GM03348 (cell line): ENCODE measurements at places on chromosomes 11 and 22.
A peak's percentile ranks its signal among the peaks of the same experiment; 100 is the strongest.

GRCh38 chr11:44017443-44018126 is 30.2 kb upstream of the ACCSL start:
- DNase-seq, result peak; percentile 46

GRCh38 chr11:96149743-96150555 is 193.0 kb downstream of the MAML2 start:
- peak; percentile 56 for DNase-seq

DNA sequence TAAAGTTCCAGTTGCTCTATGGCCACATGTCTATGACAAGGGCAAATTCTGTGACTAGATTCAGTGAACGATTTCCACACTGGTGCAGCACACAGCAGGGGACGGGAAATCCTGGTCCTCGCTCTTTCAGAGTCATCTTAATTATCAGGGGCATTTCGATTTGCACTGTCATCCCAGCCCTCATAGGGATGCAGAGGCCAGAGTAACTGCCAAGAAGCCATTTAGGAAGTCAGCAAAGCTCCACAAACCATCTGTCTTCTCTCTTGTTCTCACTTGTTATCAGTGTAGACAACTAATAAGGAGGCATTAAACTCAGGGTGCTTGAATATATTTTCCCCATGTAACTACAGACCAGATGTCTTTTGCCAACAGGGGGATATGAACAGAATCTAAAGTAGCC is 151.7 kb downstream of the STK33 start:
- DNase-seq, result no peak

GRCh38 chr11:5992604-5993251 is 5.9 kb upstream of the OR52L1 start:
- peak; percentile 54 for DNase-seq

DNA sequence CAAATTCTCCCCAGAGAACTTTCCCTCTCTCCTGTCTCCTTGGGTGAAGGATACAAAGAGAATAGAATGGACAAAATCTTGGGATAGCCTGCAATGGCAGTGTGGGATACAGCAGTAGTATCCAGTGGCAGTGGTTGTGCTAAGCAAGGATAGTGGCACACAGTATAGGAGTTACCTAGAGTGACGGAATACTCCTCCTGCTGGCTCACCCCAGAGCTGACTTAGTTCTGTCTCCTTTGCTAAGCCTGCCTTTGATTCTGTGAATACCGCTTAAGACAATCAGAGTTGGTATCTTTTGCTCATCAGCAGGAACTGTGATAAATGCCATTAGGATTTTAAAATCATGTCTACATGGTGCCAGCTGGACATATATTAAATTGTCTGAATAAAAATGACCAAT is 404.3 kb downstream of the JRKL start:
- peak; percentile 6 for DNase-seq

DNA sequence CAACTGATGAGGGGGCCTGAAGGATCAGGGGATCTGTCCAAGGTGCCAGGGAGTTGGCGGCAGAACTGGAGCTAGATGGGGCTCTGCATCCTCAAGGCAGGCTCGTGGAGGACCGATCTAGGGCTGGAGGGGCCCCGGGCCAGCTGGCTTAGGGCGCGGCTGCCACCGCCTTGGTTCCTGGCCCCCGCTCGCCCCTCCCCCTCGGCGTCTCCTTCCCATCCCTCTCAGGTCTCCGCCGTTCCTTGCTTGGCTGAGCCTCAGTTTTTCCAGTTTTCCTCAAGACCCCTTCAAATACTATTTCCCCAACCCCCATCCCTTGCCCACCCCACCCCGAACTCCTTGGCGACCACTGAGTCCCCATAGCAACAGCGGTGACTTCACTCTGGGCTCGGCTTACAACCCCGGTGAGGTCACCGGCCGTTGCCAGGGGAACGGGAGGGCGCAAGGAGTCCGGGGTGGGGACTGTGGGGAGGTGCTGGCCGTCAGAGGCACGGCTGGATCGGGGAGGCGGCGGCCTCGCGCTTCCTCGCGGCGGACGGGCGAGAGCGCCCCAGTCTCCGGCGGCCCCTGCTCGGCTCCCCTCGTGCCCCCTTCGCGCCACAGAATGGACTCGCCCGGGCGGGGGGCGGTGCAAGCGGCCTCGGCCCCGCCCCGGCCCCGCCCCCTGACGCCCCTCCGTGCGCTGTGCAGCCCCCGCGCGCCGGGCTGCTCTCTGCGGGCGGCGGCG is 7.5 kb downstream of the FREY1 start:
- DNase-seq, result peak; percentile 95

DNA sequence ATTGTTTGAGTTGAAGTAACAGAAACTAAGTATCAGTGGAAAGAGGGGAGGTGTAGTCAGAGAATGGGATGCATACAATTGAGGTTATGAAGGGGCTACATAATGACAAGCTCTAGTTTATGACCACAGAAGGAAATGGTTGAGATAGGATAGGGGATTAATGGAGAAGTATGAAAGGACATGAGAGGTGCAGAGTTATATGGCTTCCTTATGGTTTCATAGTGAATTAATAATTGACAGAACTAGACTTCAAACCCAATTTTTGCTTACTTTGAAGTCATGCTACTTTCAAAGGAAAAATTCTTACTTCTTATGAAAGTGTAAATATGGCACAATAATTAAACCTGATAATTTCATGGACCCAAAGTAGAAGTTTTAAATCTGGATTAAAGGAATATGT is 340.3 kb upstream of the LRRC4C start:
- no peak for DNase-seq

GRCh38 chr22:21652547-21653545 is 10.7 kb downstream of the SDF2L1 start:
- DNase-seq, result no peak

- no peak for DNase-seq
These were observed 95.3 kb downstream of the SLC17A6 start for GRCh38 chr11:22433517-22433916.

DNA sequence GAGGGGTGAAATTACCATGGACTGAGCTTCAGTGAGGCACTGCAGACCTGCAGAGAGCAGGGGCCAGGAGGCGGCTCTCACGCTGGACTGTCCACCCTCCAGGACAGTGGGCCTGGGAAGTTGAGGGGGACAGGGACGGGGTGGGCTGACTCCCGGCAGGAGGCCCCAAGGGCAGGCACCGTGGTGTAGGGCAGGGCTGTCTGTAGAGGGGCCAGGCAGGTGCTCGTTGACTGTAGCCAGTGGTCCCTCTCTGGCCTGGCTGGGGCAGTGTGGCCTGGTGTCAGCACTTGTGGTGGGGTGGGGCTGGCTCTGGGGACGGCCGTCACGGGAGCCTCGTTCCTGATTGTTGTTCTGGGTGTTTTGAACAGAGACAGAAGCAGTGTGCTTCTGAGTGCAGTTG is 46.4 kb downstream of the MUC6 start:
- DNase-seq, result no peak
